Stimulated activated CD8-positive, alpha-beta memory T cell treated with anti-CD3 and anti-CD28 coated beads, Interleukin-7, amount 100 ng/mL, for 1 hour (primary cell): ENCODE measurements at places on chromosomes 5 and 9.

- DNase-seq, result no peak
These were observed 48.7 kb upstream of the NKD2 start for GRCh38 chr5:959581-960531.

DNA sequence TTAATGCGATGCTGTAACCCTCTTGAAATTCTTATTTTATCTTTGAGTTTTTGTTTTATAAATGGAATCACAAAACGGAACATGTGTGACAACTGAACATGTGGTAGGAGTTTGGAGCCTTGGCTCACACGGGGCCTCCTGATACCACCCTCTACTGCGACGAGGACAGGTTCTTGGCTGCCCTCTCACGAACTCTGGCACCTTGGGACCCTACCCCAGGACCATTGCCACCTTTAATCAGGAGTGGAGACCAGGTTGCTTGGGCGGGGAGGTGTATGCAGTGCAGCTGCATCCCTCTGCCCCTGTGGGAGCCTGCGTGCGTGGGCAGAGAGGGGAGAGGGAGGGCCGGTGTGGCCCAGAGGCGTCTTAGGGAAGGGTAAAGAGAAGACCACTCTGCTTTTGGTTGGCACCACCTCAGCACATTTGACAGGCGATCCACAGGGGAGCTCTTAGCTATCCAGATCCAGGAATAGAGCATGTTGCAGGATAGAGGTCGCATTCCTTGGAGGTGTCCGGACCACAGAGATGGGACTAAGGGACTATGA lies 753.9 kb upstream of the PTPRD start:
- no peak for DNase-seq

GRCh38 chr5:150158170-150158949 lies 2.7 kb upstream of the PDGFRB start:
- DNase-seq, result no peak

DNA sequence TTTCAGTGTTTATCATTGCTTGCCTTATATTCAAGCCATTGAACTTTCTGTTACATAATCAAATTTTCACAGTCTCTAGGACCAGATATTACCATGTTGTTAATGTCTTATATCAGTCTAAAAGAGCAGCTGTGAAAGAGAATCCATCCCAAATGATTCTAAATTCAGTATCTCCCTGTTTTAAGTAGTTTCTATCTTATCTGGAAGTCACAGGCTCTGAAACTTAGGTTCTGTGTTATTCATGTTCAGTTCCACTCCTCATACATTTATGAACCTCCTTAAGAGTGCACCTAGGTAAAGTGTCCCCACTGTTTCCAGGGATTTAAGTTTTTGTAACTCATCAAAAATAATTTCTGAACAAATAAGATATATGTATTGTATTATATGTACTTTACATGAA lies 9.7 kb downstream of the LYRM7 start:
- DNase-seq, result no peak

DNA sequence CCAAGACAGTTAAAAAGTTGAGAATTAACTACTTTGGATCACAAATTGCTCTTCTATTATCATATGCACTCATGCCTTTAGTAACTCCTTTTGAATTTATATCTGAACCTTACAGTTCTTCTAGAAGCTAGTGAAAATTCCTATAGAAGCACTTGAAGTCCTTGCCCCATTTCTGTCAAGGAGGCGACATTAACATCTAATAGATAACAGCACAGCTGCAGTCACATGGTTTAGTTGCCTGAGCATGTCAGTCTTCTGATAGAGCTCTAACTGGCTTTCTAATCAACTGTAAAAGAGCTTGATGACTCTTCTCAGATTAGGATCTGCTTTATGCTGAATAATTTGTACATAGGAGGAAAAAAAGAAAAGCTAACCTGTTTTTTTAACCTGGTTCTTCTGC lies 9.0 kb downstream of the RFESD start:
- no peak for DNase-seq

DNA sequence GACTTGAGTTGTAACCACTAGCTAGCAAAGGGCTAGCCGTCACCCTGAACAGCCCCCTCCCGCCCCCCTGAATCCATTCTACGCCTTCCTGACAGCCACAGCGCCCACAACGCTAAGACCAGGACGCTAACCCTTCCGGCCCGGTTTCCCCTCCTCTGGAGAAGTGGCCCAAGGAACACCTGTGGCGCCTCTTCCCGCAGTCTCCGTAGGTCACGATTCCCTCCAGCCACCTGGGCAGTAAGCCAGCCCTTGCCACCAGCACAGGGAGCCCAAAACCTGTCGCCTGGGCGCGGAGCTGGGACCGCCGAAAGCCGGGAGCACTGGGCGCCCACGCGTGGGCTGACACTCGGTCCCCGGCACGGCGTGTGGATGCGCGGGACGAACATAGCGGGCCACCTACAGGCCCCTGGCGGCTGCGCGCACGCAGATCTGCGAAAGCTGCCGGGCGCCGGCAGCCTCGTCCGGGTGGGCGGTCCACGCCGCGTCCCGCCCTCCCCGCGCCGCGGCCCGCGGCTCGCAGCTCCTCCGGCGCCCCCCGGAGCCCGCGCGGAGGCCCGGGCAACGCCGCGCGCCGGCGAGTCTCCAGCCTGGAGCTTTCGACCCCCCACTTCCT lies 596 bp downstream of the IRF1 start:
- no peak for DNase-seq

GRCh38 chr9:19087106-19088000 lies 15.4 kb downstream of the HAUS6 start:
- DNase-seq, result no peak

- DNase-seq, result no peak
These were observed 149.7 kb downstream of the SGCD start for GRCh38 chr5:156476678-156477077.

GRCh38 chr5:79561525-79561893 lies 47.6 kb upstream of the HOMER1 start:
- DNase-seq, result no peak

DNA sequence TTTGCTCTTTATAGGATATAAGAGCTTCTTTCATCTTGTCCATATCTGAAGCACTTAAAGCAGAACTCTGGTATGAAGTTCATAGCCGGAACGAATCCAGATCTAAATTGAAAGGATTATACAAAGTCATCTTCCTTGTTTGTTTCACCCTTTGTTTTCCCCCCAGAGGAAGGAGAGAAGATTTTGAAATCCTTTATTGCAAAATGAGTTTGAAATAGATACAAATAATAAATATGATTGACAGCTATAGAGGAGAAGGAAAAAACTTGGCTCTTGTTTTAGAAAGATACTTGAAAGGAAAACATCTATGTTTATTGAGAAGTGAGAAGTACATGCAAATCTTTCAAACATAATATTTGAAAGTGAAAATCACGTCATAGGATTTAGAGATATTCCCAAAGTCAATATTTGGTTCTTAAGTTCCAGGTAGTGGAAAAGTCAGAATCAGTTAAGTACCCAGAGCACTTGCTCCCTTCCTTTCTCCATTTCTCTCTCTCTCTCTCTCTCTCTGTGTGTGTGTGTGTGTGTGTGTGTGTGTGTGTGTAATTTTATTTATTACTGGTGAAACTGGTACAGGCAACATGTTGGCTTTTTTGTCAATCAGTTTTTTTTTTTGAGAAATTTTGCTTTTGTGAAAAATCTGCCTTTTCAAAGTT lies 27.2 kb downstream of the PAM start:
- no peak for DNase-seq

- DNase-seq, result no peak
These were observed 22.1 kb upstream of the TPD52L3 start for GRCh38 chr9:6305954-6306563.

DNA sequence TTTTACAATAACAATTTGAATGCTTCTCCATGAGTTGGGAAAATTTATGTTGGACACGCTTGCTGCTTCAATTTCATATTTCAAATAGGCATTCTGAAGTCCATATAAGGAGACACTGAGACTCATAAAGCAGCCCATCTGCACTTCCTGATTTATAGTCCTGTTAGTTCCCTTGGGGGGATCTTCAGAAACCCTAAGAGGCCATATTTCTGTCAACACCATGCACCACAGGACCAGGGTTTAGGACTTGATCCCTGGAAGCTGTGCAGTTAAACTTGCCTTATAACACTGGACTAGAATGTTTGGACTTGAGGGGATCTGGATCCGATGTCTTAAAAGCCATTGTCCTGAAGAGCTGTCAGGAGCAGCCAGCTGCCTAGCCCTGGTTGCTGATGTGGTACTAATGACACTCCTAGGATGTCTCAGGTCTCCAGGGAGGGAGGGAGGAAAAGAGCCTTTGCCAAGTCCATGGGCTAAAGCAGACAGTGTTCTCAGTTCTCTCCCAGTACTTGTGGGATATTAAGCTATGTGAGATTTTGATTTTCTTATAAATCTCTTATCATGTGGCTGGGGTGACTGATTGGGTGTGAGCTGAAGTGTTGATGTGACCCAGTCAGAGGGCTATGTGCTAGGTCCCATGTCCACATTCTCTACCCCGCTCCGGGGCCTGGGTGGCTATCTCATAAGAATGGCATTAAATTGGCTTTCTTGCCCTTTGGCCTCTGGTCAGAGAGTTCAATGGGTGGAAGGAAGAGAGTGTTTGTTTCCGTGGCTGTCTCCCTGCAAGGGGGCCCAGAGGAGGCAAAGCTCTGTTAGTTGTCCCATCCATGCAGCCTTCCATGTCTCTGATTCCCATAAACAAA lies 399.8 kb downstream of the OSTF1 start:
- DNase-seq, result no peak

DNA sequence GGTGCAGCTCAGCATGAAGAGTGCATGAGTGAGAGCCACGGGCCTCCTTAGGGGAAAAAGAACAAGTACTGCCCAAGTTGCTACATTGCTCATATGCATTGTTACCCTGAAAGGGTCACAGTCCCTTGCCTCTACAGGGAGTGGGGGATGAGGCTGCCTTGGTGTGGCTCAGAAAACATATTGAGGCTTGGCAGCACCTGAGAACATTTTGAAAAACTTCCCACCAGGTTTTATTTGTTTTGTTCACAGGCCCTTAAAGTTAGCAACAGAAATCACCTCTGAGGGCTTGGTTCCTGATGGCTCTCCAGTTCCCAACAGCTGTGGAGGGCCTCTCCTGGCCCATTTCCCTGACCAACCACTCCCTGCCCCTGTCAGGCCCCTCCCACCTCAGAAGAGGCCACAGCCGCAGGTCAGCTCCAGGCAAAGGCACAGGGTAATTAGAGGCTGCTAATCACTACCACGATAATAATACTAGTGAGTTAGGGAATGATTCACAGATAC lies 90.7 kb upstream of the ADRA1B start:
- DNase-seq, result no peak

GRCh38 chr9:127975376-127976315 lies 5.1 kb downstream of the EEIG1 start:
- DNase-seq, result no peak
